SW480 (cell line): ENCODE measurements at places on chromosomes 11 and 22.
A peak's percentile ranks its signal among the peaks of the same experiment; 100 is the strongest.

GRCh38 chr11:69122326-69122629, 33.5 kb upstream of the SMIM38 start:
- no peak for DNase-seq

- peak; percentile 61 for DNase-seq
Observed at GRCh38 chr11:5004424-5005274, 10.0 kb downstream of the OR51L1 start.

DNA sequence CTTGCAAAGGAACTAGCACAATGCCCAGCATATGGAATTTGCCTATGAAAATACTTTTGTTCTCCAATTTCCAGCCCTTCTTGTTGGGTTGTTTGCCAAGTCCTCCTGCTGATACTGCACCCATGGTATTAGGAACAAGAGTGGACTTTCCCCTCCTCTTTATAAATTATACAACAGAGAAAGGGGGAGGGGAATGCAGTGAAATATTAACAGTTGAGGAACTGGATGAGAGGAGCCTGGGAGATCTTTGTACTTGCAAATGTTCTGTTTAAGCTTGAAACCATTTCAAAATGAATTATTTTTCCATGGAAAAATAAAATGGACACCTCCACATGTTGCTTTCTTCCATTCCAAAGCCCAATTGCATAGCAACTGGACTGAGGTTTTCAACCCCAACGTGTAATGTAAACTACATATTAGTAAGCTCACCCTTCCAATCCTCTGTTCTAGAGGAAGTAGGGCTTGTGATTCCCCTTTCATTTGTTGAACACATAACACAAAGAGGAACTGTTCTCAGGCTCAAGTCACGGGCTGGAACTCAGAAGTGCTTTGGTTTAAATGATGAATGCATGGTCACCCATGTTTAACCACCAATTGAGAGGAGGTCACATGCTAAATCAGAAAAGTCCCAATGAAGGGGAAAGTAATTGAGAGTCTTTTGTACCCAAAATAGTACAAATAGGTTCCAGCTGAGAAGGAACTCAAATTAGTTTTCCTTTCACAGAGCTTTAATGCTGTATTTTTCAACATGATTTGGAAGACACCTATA, 66.2 kb upstream of the ZC3H12C start:
- no peak for DNase-seq

- no peak for DNase-seq
Observed at GRCh38 chr11:117670924-117671323, 126.1 kb downstream of the DSCAML1 start.

GRCh38 chr11:18322818-18323570, 627 bp downstream of the GTF2H1 start:
- DNase-seq: peak; percentile 21

DNA sequence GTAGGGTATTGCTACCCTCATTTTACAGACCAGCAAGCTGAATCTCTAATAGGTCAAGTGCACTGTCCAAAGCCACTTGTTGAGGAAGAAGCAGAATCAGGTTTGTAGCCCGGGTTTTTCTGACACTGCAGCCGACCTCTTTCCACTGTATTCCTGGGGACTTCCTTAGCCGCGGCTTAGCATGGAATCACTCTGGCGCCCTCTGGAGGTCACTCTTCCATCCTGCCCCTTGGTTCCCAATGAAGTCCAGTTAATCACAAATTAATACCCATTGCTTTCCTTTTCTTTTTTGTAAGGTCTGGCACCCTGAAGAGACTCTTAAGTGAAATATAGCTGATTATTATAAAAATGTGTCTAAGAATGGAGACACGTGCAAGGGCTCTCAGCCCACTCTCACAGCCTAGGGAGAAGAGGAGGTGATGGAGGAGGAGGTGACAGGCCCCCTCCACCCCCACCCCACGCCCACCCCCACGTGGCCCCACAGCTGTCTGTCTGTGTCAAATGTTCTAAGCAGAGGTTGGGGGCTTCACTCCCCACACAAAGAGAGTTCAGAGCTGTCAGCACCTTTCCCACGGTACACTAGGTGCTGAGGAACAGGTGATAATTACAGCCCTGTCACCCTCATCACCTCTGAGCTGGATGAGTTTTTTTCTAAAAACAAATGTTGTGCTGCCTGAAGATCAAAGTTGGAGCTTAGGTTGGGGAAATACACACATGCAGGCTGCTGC, 57.7 kb upstream of the DRD2 start:
- DNase-seq: peak; percentile 68

DNA sequence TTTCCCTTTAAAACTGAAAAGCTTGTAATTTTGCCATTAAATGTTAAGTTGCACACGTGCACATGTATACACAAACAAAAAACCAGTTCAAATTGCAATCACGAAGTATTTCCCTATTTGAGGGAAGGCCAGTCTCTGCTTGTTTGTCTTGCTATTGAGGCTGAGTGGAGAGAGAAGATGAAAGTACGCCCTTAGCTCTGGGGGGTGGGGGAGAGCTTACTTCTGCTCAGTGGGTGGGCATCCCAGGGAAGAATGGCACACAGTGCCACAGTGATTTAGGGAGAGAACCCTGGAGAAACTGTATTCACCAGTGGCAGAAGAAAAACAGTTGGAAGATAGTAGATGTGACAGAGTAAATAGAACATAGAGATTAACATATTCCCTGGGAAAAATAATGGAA, 8.7 kb downstream of the YAP1 start:
- DNase-seq: no peak

DNA sequence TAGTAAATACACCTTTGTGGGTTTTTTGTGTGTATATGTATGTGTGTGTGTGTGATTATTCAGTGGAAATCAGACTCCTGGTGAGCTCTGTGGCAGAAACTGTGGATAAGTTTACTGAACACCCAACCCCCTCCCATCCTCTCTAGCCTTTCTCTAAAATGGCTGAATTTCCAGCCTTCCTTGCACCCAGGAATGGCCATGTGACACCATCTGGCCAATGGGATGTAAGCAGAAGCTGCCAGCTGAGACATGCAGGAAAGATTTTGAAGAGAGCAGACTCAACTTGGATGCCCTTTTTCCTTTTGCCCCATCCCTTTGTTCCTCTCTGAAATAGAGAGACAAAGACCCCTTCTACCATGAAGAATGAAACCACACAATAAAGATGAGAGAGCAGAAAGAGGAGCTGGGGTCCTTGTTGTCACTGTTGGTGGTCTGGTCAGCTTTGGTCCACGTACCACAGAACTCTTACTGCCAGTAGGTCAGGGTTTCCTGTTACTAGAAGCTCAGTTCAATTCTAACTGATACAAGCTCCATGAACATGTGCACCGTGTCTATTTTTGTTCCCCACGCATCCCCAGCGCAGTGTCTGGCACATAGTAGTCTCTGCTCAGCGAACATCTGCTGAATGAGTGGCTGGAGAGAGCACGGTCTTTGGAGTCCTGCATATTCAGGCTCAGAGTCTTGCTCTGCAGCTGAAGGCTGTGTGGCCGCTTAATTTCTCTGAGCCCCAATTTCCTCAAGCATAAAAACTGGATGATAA, 57.5 kb downstream of the SEZ6L start:
- no peak for DNase-seq

- DNase-seq: peak; percentile 91
Observed at GRCh38 chr11:129639300-129639699, 176.3 kb upstream of the TMEM45B start.

DNA sequence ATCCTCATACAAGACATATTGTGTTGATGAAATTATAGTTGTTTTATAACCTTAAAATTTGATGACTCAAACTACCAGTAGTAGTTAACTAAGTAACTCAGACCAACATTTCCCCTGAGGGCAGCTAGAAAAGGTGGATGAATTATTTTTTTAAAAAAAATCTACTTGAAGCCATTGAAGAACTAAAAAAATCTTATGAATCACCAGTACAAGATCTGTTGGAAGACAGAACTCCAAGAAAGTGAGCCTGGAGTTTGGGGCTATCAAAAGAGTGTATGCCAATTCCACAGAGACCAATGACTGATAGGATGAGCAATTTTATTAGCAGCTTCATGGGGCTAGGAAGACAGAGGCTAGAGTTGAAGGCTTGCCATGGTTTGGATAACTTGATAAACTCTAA, 72.4 kb downstream of the CYP2R1 start:
- DNase-seq: no peak

DNA sequence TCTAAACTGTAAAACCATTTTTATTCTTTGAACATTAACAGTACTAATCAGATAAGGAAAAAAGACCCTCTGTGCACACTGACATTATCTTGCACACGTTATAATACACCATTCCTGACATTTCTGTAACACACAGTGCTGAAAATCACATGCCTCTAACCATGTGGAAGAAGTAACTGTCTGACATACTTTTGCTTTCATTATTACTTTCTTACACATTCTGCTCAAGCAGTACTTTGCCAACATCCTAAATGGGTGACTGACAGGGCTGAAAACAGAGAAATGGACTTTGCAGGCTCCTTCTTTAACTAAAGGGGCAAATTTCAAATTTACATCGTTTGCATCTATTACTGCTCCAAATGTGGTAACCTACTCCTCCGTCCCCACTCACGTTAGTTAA, 22.8 kb upstream of the TP53AIP1 start:
- DNase-seq: no peak

- no peak for DNase-seq
Observed at GRCh38 chr11:19880088-19880345, 167.4 kb downstream of the NAV2 start.

GRCh38 chr22:16989915-16990314, 18.1 kb downstream of the GAB4 start:
- DNase-seq: no peak

DNA sequence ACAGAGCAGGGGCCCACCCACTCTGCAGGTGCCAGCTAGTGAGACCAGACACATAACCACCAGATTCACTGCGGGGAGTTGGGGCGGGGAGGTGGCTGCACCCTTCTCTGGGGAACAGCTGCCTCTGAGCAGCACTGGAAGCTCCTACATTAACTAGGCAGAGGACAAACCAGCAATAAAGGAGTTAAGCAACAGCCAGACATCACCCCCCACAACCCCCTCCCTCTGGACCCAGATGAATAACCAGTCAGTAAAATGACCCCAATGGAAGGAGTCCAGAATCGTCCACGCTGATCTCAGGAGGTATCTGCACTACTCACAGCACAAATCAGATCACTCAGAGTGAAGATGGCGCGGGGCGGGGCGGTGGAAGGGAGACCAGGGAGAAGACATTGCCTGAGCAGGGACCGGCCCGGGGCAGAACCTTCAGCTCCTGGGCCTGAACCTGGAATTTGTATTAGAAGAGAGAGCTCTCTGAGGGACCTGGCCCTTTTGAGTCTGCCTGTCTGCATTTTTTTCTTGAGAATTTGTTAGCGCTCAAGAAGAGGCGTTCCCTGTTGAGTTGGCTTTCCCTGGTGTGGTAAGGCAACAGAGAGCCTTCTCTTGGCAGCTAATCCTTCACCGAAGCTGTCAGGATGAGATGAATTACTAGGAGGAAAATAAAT, 125.5 kb upstream of the NCAM1 start:
- DNase-seq: no peak

DNA sequence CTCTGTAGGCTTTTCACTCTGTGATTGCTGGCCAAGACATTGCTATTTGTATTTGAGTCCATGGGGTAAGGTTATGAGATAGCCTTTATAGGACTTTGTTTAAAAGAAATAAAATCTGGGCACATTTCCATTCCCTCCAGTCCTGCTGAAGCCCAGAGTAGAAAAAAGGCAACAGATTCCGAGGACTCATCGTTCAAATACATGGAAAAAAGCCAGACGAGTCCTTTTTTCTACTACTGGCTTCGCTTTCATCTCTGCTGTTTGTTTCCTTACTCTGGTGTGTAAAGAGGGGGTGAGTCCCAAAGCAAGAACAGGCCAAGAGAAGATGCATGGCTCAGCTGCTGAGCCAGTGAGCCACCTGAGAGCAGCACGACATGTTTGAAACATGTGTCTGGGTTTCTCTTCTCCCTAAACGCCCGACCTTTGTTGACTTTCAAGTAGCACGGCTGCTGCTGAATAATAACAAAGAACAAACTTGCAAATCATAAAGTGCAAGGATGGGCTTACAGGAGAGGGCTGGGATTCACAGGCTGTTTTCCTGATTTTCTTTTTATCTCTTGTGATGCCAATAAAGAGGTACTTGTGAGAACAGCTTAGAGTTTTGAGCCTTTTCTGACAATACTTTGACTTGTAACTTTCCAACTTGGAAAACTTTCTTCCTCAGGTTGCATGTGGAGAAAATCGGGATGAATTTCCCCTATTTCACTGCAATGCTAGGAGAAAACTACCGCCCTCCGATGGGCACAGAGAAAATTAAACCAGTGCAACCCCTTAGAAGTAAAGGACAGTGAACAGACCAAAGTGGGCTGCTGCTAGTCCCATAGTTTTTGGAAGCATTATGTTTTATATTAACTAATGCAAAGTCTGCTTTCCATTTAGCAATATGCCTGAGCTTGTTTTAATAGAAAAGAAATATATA, 195.2 kb upstream of the RAG2 start:
- DNase-seq: no peak

DNA sequence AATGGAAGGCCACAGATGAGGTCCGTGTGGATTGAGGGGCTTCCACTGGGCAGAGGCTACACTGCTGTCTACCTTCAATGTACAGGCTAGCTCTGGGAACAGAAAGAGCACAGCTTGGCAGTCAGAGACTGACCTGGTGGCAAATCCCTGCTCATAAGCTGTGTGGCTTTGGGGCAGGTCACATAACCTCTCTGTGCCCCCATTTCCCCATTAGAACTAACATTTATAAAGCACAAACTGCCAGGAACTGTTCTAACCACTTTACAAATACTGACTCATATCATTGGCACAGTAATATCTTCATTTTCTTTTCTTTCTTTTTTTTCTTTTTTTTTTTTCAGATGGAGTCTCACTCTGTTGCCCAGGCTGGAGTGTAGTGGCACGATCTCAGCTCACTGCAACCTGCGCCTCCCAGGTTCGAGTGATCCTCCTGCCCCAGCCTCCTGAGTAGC, 3.1 kb downstream of the FOSL1 start:
- DNase-seq: no peak

DNA sequence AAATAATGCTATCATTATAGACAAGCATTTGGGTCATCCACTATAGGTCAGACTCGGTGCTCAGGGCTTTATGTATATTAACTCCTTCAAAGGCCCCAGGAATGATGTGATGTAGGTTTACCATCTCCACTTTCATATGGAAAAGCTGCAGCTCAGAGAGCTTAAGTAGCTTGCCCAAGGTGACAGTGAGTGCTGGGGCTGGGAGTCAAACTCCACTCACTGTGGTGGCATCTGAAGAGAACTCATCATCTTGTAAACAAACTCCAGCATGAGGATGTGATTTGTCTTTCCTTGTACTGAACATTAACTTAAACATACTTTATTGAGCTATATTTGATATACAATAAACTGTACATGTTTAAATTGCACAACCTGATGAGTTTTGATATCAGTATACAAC, 25.4 kb downstream of the TENM4 start:
- no peak for DNase-seq

DNA sequence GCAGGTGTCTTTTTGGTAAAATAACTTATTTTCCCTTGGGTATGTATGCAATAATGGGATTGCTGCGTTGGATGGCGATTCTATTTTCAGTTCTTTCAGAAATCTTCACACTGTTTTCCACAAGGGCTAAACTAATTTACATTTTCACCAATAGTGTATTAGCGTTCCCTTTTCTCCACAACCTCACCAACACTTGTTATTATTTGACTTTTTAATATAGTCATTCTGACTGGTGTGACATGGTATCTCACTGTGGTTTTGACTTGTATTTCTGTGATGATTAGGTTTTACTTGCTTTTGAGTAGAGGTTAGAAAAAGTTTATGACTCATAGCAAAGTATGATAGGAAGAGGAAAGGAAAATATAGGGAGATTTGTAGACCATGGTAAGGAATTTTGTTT, 92.3 kb downstream of the DLG2 start:
- no peak for DNase-seq
